D721Med (cell line): ENCODE measurements at places on chromosomes 5 and 9.
A peak's percentile ranks its signal among the peaks of the same experiment; 100 is the strongest.

- DNase-seq = no peak
These were observed 579 bp downstream of the ADAMTS16 start for GRCh38 chr5:5140479-5141338.

DNA sequence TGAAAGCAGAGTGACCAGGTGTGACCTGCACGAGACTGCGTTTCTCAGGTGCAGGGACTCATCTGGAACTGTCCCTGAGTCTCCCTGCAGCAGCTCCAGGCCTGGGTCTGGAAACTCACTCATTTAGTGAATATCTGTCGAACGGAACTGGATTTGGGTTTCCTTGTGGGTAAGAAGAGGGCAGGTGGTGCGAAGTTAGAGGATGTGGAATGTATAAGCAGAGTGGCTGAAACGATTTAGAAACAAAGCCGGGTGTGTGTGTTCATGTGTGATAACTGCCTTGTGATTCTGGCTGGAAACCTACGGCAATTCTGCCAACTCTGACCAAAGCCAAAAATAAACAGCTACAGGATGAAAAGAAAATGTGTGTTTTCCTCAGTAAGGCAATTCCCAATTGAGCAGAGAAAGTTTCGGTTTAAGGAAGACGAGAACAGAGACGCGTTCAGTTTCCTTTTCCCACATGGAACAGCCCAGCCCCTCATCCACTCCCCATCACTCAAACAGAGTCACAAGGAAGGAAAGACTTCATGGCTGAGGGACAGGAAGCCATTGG is 130.3 kb downstream of the NSG2 start:
- no peak for DNase-seq

DNA sequence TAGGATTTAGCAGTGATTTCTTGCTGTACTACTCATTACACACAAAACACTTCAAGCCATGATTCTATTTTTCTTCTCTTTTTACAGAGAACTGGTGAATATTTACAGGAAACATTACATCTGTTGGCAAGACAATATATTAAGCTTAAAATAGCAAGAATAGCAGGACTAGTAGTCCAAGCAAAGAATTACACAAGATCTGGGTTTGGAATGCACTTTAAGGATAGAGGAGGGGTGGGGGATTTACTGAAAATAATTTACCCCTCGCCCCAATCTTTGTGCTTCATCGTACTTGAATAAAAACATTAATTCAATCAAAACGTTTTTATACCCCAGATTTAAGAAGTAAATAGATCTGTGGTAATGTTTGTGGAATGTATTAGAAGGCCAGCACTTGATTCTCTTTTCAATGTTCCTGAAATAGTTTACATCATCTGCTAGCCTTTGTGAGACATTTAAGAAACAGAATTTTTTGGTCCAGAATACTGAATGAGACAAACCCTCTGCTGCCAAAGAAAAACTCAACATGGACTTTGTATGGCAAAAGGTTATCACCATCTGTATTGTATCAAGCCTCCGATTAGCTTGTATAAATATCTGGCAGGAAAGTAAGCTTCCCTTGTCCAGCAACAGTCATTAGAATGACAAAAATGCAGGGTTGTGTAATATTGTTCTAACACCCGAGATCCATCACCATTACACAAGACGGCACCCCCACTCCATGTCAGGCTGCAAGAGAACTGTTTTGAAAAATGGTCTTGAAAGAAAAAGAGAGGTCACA is 23.8 kb downstream of the SVEP1 start:
- no peak for DNase-seq

- no peak for DNase-seq
These were observed 25.4 kb downstream of the SERINC5 start for GRCh38 chr5:80230269-80230992.

GRCh38 chr5:11407556-11408145 is 496.6 kb downstream of the CTNND2 start:
- DNase-seq = no peak

- no peak for DNase-seq
These were observed 23.9 kb upstream of the KIF2A start for GRCh38 chr5:62282064-62282463.

- DNase-seq = no peak
These were observed 43.5 kb downstream of the RUSC2 start for GRCh38 chr9:35533398-35533797.

DNA sequence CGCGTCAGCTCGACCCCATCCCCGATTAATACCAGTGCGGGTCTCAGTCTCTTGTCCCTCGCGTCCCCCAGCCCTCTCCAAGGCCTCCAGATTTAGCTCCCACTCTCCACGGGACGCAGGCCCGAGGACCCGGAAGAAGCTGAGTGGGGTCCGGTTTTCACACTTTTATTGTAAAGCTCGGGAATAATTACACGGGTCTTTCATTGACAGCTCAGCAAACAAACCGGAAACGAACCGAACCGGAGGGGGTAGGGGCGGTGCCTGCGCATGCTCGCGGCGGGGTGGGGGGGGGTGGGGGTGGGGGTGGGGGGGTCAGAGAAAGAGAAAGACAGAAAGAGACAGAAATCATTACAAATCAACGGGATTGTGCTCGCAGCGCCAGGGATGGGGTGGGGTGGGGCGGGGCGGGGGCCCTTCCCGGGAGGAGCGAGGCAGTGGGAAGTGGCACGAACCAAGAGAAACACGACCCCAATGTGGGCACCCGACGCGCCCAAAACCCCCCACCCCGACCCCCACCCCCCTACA is 27.9 kb downstream of the PCDH1 start:
- peak; percentile 65 for DNase-seq
